Thoracic aorta (tissue), 2 donors: ENCODE measurements at places on chromosomes 4 and X.

- no peak for DNase-seq
Measured at GRCh38 chr4:140268186-140268841, 105.1 kb upstream of the SCOC start.

GRCh38 chrX:9832811-9833210 is 46.6 kb downstream of the SHROOM2 start:
- no peak for DNase-seq

GRCh38 chr4:107862658-107863057 is 37.9 kb downstream of the SGMS2 start:
- DNase-seq: peak; percentile 4

GRCh38 chr4:110130576-110131358 is 67.6 kb downstream of the ELOVL6 start:
- DNase-seq: no peak

GRCh38 chr4:177385576-177386277 is 56.5 kb downstream of the AGA start:
- no peak for DNase-seq

DNA sequence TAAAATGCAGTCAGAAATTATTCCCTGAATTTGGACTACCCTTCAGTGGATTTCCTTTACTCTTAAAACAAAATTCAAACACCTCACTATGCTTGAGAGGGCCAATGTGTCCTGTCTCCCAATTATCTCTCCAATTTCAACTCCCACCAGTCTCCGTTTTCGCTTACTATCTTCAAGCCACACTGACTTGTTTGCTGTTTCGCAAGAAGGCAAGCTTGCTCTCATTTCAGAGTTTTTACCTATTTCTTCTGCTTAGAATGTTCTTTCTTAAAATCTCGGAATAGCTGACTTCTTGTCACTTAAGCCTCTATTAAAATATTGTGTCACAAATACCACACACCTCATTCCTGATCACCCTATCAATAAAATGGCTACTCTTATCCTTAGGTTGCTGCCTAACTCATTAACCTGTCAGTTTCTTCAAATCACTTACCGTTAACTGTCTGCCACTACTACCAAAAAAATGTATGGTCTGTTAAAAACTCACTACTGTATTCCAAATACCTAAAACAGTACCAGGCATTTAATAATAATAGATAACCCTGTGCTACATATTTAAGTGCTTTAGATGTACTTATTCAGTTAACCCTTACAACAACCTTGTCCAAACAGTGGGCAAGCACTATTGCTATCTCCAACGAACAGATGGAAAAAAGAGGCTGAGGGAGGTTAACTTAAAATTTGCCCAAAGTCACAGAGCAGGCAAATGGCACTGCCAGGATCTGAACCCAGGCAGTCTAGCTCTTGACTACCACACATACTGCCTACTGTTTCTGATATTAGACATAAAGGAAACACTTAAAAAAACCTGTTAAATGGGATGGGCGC is 2.9 kb downstream of the UBA6 start:
- no peak for DNase-seq

DNA sequence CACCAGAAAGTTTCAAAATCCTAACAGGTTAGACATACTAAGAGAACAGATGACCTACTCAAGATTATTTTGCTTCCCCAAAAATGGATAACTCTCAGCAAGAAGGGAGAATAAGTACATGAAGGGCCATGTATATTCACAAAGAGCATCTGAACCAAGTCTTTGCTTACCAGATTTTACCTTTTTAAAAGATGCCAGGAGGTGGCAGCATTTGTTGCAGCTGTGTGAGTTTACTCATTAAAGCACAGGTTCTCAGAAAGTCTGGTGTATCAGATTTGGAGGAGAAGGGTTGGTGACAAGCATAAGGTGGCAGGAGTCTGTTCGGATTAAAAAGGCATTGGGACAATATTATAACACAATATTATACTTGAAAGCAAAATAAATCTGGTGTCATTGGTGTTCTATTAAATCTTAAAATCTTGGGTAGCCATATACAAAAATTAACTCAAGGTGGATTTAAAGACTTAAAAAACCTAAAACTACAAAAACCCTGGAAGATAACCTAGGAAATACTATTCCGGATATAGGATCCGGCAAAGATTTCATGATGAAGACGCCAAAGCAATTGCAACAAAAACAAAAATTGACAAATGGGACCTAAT is 51.3 kb upstream of the NFKB1 start:
- DNase-seq: no peak

DNA sequence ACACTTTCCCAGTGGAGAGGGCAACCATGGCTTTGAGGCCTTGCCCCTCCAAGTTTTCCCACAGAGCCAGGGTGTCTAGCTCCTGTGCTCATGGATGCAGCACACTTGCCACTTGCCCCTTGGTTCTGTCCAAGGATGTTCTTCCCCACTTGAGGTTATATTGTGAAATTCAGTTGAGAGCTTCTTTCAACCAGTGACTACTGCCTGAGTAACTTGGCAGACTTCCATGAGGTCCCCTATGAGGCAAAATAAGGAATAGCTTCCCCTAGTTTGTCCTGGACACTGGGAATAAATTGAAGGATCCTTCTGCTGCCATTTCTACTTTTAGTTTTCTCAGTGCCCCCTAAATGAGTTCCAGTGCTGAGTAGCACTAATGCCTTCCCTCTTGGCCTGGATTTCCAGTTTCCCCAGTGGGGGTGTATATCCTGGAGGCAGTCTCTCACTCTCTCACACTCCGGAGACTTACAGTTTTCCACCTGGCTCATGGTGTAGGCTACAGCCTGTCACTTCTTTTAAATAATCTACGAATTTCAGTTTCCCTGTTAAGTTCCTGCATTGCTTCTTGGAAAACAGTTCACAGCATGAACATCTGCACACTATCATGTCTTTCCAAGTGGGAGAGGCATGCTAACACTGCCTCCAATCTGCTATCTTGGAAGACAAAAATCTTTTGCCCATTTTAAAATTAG is 36.4 kb upstream of the ADH4 start:
- DNase-seq: no peak

DNA sequence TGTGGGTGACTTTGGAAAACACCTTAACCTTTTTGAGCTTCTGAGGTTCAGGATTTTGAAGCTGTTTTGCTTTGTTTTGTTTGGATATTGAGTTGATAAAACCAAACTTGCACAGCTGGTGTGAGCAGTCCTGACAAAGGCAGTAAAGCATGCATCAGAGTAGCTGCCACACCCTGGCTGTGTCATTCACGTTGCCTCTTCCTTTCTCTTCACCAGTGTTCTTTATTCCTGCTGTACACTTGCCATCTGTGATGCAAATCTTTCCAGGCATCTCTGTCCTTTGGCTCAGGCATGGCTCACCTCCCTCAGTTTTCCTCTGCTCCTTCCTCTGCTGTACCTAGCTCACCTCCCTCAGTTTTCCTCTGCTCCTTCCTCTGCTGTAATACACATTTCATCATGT is 1850.2 kb upstream of the AGA start:
- no peak for DNase-seq

- DNase-seq: no peak
Measured at GRCh38 chr4:4170596-4171150, 56.1 kb downstream of the OTOP1 start.

- DNase-seq: no peak
Measured at GRCh38 chr4:11218692-11219091, 210.0 kb downstream of the HS3ST1 start.

- no peak for DNase-seq
Measured at GRCh38 chrX:154654372-154654771, 993 bp upstream of the CTAG2 start.

DNA sequence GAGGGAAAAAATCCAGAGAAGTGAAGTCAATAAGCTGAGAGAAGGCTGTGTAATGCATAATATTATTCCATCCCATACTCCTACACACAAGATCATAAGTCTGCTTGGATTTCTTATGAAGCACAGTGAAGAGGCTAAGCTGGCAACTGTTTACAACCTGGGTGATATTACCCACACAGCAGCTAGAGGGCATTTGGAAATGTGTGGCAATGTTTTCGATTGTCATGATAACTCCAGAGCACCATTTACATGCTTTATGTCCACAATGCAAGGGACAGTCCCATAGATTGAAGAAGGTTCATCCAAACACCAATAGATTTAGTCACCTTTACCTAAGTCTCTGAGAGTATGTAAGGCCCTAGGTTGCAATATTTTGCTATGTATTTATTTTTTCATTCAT is 412.2 kb downstream of the PPP3CA start:
- no peak for DNase-seq

- DNase-seq: no peak
Measured at GRCh38 chr4:2797545-2798305, 4.8 kb downstream of the SH3BP2 start.
